Right renal pelvis (tissue), 4 donors: ENCODE measurements at places on chromosomes 7 and 10.

DNA sequence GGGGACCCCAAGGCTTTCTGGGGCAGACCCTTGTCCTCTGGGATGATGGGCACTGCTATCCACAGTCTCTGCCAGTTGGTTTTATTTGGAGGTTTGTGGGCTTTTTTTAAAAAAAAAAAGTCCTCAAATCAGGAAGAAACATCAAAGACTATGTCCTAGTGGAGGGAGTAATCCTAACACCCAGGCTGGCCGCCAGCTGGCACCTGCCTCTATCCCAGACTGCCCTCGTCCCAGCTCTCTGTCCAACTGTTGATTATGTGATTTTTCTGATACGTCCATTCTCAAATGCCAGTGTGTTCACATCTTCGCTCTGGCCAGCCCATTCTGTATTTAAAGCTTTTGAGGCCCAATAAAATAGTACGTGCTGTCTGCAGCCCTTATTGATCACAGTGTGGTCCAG lies 61.0 kb upstream of the LRRC4 start:
- DNase-seq = no peak

GRCh38 chr10:88042160-88043100 lies 179.0 kb downstream of the PTEN start:
- no peak for DNase-seq

- no peak for DNase-seq
Observed at GRCh38 chr7:3265388-3265787, 35.7 kb upstream of the SDK1 start.

DNA sequence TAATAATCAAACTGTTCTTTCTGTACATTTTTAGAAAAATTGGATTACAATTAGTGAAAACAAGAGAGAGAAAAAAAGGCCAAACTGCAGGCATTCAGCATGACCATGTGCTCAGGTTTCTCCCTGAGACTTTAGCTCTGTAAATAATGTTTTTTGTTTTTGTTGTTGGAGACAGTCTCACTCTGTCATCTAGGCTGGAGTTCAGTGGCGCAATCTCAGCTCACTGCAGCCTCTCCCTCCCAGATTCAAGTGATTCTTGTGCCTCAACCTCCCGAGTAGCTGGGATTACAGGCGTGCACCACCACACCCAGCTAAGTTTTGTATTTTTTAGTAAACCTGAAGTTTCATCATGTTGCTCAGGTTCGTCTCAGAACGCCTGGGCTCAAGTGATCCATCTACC lies 23.0 kb downstream of the BZW2 start:
- DNase-seq = no peak

DNA sequence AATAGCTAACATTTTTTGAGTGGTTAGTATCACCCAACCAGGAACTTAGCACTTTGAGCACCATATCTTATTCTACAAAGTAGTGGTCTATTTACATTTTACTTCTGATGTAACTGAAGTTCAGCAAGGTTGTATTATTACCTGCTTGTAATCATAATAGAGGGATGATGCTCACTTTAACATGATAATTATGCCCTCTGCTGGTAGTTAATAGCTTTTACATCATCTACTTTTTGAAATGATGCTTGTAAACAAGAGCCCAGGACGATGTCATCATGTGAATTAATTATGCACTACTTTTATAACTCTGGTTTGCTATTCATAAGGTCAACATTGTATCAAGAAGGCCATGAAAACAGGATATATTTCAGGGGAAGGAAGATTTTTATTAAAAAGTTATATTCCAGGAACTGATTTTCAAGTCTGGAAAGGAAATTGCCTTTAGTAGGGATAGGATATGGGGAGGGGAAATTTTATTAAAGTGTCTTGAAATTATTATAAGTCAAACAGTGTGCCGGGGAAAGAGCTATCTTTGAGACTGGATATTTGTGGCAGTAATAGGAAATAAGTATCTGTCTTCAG lies 80.3 kb upstream of the SCIN start:
- DNase-seq = no peak
